ENCODE measurements at places on chromosomes 6 and 20. TPM values are rescaled to one million over a fixed set of nuclear protein-coding genes. Genes with fewer than 3 reads are reported as not detected.
A peak's percentile ranks its signal among the peaks of the same experiment; 100 is the strongest.

- no peak for DNase-seq
Observed at GRCh38 chr6:31836047-31836473, 8.5 kb downstream of the HSPA1B start.

GRCh38 chr20:3909952-3910366 is 20.8 kb downstream of the PANK2 start:
- no peak for DNase-seq

- no peak for DNase-seq
Observed at GRCh38 chr20:47557218-47557617, 55.5 kb downstream of the NCOA3 start.

Gene C20orf202
- polyA plus RNA-seq = 0.13 TPM

DNA sequence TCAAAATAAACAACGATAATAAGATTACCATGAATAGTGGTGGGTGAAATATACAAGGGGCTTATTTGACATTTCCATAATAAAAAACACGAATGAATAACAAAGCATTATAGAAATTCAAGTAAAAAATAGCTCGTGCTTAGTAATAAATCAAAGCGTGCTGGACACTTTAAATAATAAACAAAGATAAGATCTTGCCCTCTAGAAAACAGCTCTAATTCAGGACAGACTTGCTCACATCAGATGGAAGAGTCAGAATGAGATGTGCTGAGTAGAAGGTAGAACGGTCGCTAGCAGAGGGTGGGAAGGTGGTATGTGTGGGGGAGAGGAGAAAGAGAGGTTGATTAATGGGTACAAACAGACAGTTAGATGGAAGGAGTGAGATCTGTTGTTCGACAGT is 27.3 kb downstream of the PSMB1 start:
- DNase-seq = no peak

DNA sequence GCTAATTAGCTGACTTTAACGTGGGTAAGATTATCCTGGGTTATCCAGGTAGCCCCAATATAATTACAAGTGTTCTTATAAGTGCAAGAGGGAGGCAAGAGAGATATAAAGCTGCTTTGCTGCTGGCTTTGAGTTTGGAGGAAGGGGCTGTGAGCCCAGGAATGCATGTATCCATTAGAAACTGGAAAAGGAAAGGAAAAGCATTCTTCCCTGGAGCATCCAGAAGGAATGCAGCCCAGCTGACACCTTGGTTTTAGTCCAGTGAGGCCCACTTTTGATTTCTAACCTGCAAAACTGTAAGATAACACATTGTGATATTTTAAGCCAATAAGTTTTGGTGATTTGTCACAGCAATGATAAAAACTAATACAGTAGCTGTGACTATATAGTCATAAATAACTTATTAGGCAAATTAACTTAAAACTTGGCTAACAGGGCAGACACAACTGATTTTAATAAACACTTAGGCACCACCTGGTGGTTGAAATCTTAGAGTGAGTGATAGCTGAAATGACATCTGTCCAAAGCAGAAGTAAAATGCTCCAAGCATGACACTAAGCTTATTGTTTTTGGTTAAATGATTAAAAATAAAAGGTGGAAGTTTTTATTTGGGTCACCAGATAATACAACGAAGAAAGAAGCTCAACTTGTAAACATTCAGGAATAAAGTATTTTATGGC is 35.6 kb downstream of the ADGRF4 start:
- DNase-seq = no peak

DNA sequence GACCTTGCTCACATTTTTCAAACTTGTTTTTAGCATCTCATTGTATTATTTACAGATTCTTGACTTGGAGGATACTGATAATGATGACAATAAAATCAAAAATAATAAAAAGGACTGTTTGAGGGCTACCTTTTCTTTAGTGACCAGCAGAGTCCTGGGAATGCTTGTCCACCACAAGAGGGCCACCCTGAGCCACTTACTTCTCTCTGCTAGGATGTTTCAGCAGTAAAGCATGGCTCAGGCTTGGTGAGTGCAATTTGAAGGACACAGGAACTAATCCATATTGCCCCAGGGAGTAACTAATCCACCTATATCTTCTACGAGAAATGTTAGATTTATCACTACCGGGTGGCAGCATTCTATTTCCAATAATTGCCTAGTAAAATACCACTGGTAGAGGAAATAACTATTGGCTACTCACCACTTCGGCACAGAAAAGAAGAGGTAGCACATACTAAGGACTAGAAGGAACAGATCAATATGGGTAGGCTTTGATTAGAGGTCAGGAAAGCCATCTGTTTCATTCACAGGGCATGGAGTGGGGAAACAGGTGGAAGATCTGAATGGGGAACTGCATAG is 5.8 kb upstream of the KIAA0408 start:
- peak; percentile 88 for DNase-seq

DNA sequence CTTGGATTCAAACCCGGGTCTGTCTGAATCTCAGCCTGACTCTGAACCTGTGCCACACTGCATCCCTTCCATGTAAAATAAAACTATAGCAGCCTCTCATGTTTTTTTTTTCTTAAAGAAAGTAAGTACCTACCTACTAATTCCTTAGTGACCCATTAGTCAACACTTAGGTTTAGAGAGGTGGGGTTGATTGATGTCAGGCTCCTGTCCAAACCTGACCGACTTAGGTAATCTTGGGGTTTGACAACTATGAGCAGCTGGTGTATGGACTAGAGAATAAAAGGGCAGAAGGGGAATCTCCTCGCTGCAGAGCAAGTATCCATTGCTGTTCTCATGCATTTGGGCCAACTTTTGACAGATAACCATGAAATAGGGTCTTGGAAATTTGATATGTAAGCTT is 6.5 kb downstream of the NKAIN2 start:
- DNase-seq = no peak

- no peak for DNase-seq
Observed at GRCh38 chr6:124993327-124993726, 31.1 kb downstream of the RNF217 start.

DNA sequence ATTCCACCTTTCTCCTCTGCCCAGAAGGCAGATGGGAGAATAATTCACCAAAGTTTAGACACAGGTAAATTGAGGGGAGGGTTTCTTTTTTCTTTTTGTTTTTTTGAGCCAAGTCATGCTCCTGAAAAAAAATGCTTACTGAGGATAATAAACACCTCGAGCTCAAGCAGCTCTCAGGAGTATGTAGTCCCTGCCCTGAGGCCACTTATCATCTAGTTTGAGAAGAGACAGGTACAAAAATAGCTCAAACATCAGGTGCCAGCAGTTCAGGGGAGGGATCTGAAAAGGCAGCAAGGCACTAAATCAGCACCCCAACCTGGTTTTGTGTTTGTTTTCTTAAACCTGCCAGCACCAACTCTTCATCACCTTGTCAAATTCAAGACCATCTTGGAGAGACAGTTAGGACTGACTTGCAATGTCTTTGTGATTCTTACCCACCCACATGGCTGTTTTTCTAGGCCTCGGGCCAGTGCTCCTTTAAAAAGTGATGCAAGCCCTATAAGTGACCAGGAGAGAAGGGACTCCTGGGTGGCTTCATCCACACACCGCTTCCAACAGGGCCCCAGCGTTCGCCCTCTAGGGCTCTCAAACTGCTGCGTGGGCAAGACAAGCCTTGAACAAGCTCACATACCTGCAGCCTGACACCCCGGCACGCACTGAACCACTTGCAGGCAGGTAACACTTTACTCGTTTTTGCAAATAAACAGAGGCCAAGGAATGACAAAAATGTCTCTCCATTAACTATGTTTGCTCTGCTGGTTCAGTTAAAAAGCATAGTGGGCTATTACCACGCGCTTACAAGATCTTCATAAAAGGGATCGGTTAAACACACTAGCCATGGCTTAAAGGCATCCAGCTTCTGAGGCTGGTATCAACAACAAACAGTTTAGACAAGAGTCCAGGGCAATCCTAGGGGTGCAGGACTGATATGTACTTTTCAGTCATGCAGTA is 13.9 kb downstream of the JAG1 start:
- DNase-seq = peak; percentile 57

GRCh38 chr6:164628302-164628931 is 681.0 kb downstream of the C6orf118 start:
- DNase-seq = no peak

DNA sequence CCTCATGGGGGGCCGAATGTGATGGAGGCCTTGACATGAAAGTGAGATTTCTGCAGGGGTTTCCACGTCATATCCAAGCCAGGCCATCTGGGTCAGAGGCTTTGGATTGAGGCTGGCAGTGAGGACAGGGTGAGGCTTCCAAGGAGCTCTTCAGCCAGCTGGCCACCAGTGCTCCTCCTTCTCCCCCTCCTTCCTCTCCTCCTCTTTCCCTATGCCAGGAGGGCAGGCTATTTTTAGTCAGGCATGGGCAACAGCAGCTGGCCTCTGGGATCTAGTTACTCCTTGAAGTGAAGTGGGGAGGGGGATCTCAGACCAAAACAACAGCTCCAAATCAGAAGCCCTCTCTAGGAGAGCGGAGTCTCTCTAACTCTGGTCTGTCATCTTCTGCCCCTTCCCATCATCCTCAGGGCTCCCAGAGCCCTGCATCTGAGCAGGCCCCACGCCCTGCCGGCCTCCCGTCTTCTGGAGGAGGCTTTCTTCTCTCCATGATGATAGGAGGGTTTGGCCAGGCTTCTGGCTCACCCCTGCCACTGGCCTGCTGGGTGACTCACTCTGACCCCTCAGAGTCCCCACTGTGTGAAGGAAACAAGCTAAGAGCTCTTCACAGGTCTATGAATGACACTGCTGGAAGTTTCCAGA is 612 bp downstream of the TNNC2 start:
- DNase-seq = no peak

DNA sequence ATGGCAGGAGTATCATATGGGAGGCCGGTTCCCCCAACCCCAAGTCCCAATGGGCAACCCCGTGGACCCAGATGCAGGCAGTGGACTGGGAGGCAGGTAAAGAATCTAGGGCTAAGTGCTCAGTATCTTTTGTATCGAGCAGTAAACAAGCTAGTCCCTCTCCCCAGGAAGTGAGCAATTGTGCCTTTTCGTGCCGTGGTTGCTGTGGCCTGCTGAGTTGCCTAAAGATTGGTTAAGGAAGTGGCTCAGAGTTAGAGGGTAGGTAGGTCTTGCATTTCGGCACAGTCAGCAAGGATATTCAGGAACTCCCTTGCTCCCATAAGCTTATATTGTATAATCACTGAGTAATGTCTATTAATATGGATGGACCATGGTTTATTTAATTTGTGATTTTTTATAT is 1.3 kb upstream of the DNAH8 start:
- no peak for DNase-seq

- no peak for DNase-seq
Observed at GRCh38 chr6:119060255-119060907, 18.1 kb downstream of the FAM184A start.

DNA sequence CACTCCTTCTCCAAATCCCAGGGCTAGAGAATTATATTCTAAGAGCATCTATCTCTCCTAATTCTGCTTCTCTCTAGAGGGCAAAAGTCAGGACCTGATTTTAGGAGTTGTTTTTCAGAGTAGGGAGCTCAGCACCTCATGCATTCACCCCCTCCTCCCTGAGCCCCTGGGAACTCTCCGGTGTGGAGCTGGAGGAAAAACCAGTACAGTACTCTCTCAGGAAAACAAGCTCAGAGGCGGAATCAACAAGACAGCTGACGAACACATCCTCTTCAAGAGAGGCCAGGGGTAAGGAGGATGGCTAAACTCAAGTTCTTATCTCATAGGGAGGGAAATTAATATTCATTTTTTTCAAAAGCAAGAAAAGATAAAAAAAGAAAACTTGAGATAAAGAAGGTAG is 120.1 kb upstream of the CDYL start:
- no peak for DNase-seq

DNA sequence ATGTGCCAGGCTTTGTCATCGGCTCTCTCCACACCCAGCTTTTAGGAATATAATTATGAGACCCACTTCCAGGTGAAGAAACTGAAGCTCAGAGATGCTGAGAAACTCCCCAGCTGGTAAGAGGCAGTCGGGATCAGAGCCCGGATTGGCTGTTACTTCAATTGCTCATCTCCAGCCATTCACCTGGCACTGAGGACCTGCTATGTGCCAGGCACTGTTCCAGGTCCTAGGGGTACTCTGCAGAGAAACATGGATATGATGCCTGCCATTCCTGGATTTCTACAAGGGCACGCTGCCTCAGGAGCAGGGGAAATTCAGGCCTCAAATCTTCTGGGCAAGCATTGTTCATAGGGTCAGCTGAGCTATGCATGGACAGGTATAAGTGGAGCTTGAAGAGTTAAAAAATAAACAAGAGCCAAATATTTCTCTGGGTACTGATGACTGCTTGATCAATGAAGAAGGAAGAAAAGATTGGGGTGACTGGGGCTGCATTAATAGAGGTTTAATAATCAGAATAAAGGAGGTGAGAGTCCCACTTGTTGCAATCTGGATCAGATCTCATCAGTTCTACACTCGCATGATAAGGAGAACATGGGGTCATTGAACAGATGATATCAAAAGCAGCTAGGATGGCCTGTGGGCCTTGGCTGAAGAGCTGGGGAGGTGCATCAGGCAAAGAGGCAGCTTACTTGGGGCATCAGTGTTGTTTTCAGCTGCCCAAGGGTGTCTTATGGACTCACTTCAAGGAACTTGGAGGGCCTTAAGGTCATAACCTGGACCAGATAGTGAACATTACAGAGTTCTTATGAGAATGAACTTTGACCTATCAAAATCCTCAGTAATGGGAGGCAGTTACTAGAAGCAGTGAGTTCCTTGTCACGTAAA is 80.9 kb upstream of the TOX2 start:
- DNase-seq = peak; percentile 25

Gene POU3F2
- polyA plus RNA-seq = not detected

DNA sequence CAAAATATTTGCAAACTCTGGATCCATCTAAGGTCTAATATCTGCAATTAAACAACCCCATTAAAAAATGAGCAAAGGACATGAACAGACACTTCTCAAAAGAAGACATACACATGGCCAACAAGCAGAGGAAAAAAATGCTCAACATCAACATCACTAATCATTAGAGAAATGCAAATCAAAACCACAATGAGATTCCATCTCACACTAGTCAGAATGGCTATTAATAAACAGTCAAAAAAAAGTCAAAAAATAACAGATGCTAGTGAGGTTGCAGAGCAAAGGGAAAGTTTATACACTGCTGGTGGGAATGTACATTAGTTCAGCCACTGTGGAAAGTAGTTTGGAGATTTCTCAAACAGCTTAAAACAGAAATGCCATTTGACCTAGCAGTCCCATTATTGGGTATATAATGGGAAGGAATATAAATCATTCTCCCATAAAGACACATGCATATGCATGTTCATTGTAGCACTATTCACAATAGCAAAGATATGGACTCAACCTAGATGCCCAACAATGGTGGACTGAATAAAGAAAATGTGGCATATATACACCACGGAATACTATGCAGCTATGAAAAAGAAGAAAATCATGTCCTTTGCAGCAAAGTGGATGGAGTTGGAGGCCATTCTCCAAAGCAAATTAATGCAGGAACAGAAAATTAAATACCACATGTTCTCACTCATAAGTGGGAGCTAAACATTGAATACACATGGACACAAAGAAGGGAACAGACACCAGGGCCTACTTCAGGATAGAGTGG is 9.1 kb downstream of the ZNFX1 start:
- DNase-seq = no peak

DNA sequence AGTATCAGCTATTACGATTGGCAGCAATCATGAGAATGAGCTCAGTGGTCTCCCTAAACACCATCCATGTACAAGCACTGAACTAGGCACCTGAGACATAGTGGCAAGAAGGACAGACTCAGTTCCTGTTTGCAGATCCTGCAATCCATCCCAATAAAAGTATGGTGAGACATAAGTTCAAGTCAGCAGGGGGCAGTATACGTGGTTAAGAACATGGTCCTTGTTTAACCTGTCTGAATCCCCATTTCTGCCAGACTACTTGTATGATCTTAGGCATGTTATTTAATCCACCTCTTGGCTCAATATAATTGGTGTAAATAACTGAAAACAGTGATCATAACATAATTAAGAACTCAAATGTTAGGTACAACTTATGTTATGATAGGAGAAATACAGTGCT is 33.2 kb upstream of the PNISR start:
- DNase-seq = no peak
